Left lung (tissue), 14 donors: ENCODE measurements at places on chromosomes 2 and 18. TPM values are rescaled to one million over a fixed set of nuclear protein-coding genes. Genes with fewer than 3 reads are reported as not detected.

GRCh38 chr2:205280596-205281236 lies 401.6 kb upstream of the NRP2 start:
- no peak for DNase-seq

DNA sequence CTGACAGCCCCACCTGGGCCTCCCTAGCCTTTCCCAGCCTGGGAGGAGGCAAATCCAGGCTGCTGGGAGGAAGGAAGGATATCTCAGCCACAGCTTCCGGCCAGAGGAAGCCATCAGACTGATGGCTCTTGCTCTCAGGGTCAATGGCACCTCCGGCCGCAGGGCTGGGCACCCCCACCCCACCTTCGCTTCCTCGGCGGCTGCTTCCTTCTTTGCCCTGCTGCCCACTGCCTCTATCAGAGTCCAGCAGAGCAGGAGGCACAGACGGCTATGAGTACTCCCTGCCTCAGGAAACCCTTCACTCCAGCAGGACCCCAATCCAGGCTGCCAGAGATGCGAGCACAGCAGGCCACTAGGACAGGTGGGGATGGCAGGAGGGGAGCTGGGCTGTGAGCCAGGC lies 3.3 kb downstream of the SEMA4C start:
- no peak for DNase-seq

Gene RHOB
- total RNA-seq, result 116 TPM

DNA sequence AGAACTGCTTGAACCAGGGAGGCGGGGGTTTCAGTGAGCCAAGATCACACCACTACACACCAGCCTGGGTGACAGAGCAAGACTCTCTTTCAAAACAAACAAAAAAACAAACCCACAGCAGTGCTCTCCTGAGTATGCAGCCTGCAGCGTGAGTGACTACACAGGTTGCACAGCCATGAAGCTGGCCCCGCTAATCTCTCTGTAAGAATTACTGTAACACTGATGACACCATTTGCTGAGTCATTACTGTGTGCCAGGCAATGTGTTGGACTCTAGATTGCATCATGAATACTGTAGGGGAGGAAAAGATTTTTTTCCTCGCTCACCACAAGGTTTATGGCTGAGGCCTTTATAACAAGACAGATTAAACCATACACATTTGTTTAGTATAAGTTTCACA lies 118.6 kb upstream of the ATP8B1 start:
- no peak for DNase-seq

Gene PLCD4
- total RNA-seq, result 1.5 TPM

DNA sequence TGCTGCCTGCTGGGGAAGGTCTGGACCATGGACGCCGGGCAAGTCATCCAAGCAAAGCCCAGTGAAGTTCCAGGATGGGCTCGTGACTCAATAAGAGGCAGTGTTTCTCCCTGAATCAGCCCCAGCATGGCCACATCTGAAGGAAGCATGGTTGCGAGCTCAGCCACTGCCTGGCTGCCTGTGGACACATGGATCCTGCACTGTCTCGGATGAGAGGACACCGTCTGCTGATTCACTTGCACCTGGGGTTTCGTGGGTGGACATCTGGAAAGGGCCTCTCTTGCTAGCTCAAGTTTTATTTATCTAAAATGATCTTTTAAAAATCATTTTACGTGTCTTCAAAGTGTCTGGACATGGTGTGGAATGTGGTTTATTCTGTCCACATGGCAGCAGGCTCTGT lies 224.8 kb upstream of the FN1 start:
- DNase-seq, result no peak

- no peak for DNase-seq
These were observed 17.2 kb downstream of the EPHA4 start for GRCh38 chr2:221554769-221555493.

DNA sequence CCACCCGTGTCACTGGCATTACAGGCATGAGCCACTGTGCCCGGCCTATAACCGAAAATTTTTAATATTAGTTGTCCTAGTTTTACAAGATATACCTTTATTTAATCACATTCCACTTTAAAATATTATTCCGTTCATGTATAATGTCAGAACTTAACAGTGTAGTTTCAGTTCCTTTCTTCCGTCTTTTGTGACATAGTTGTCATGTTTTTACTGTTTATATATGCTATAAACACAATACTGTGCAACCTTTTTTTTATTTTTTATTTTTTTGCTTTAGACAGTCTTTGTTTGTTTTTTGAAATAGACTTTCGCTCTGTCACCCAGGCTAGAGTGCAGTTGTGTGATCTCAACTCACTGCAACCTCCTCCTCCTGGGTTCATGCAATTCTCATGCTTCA lies 129.5 kb upstream of the TTC27 start:
- DNase-seq, result no peak

GRCh38 chr2:46275995-46276394 lies 21.2 kb upstream of the EPAS1 start:
- DNase-seq, result peak; percentile 87

GRCh38 chr18:55119434-55119833 lies 160.2 kb upstream of the CCDC68 start:
- no peak for DNase-seq

DNA sequence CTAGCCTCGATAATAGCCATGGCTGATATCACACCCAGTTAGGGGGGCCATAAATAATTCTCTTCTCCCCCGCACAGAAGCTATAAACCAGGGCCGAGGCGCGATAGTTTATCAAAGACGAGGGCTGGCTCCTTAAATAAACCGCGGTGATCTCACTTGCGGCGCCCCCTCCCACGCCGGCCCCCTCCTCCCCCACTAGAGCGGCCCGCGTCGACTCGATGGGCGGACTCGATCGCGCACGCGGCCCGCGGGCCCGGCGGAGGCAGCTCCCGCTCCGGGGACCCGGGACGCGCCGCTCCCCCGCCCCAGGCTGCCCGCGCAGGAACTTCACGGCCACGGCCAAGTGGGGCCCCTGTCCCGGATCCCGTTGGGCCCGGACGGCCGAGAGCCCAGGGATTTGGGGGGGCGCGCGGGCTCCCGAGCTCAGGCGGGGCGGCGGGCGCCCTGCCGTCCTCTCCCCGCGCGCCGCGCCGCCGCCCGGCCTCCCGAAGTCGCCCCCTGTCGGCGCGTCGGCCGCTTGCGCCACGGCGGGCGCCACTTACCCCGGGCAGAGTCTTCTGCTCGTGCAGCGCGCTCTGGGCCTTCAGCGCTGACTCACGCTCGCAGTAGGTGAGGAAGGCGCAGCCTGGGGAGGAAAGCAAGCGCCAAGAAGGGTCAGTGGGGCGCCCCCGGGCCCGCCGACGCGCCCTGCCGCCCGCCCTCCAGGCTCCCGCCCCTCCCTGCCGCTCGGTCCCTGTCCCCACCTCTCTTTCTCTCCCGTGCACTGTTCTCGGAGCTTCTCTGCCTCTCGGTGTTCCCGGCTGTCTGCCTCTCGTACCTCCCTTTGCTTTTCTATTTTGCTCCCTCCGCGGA lies 80.4 kb downstream of the CELF4 start:
- no peak for DNase-seq
